ENCODE measurements at places on chromosomes 11 and 22.

- DNase-seq, result no peak
Observed at GRCh38 chr11:60912223-60912850, 1.6 kb upstream of the TMEM109 start.

DNA sequence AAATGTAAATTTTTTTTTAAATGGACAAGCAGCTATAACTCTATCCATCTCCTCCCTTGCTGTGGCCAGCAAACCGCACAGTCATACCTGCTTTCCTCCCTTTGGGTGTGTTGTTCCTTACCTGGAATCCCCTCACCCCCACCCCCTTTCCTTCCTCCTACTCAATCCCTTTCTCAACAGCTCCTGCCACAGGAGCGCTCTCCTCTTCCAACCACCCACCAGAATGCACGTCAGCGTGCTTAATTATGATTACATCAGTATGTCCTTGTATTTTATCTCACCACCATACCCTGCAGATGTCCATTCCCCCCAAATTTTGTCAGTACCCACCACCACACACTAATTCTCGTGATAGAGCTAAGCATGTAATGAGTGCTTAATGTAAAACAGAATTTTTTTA lies 60.9 kb upstream of the LMO2 start:
- DNase-seq, result no peak

DNA sequence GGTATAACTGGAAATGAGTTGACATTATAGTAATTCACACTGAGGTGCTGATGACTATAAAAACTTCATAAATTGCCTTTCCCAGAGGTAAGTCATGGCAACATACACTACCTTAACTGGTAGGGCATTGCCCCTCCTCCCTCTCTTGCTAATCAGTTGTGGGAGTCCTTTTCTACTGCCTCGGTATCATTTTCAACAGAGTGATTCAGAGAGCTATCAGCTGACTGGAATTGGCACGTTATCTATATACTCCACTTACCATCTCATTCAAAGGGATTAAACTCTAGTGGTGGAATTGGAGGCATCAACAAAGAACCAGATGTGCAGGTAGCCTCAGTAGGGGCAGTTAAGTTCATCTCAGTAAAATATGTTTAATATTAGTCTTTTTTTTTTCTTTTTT lies 8.0 kb upstream of the NUP160 start:
- DNase-seq, result no peak

GRCh38 chr11:17972987-17973386 lies 39.9 kb downstream of the SERGEF start:
- DNase-seq, result no peak
